ENCODE measurements at places on chromosomes 11 and 22.

DNA sequence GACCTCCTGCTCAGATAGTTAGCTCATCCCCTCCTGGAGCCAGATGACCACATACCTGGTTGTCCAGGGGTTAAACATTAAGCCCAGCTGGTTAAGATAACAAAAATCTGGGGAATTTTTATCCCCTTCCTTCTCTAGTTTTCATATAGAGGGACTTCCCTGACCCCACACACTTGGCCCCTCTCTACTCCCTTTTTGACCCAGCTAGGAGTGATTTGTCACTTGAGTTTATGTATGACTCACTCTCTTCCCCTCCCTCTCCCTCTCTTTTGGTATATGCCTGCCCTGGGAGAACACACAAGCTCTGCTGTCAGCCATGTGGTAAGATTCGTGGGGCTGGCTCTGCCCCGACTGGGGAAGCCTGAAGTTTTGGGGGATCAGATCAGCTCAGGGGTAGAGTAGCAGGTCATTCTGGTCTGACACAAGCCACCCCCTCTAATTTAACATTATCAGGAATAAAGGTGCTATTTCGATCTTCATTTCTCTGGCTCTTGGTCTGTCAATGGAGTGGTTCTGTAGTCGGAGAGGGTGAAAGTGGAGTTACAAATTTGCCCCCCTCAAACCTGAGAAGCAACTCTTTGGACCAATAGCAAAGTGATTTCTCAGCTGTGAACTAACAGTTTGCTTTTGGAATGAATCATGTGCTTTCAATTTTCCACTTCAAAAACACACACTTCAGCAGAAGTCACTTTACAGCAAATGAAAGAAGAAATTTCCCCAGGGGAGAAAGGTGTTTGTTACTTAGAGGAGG, 415.3 kb upstream of the CADM1 start:
- DNase-seq: peak; percentile 28

- DNase-seq: peak; percentile 73
These were observed 915 bp downstream of the FEZ1 start for GRCh38 chr11:125494974-125495725.

GRCh38 chr11:123525097-123525496, 95.0 kb downstream of the GRAMD1B start:
- no peak for DNase-seq

GRCh38 chr11:62427630-62428233, 8.9 kb downstream of the SCGB1A1 start:
- DNase-seq: no peak

GRCh38 chr11:117782101-117782500, 14.9 kb downstream of the DSCAML1 start:
- no peak for DNase-seq

DNA sequence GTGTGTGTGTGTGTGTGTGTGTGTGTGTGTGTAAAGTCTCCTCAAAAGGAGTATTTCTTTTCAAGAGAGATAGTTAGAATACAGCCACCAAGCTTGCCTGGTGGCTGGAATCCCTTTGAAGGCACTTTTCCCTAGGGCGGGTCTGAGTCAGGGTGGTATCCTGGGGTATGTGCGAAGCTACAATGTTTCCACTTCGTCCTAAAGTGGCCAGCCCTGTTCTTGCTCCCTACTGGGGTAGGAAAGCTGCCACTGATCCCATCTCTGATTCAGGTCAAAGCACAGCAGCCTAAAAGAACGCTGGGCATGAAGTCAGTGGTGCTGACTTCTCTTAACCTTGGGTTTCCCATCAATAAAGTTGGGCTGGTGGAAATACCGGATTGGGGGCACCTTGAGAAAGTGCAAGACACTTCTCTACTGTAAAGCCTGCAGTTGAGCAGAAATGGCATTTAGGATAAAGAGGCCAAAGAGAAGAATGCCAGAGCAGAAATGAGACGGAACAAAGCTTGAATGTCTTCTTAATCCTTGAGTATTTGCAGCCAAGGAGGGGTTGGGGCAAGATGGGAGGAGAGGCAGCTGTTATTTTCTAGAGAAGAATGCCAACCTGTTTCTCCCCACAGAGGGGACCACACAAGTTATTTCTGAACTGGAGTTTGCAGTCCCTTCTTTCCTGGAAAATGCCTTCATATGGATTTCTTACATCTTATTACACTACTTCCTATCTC, 35.3 kb downstream of the ZNRF3 start:
- no peak for DNase-seq

Data from AG08396 (cell line).